ENCODE measurements at places on chromosomes 11 and 22.

- peak; percentile 45 for DNase-seq
Observed at GRCh38 chr22:30309951-30310741, 16.6 kb downstream of the TBC1D10A start.

DNA sequence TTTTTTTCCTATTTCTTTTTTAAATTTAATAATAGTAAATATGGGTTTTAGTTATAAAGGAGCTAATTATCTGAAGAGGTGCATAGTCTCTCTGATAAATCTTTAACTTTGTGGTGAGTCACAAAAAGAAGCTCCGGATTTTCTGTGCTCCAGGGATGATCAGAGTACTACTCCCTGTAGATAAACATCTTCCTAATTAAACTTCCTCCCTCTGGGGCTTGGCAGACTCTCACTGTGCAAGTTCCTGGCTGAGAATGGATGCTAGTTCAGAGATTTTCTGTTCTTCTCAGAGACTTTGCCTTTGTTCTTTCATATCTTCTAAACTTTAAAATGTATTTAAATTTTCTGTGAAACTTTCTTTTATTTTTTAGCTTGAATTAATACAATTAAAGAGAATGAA lies at the start of gene OR10G7:
TSS of gene OR10G7 (minus strand) at position 72 of the 400 bp plus-strand sequence. CDS start 2,324 bp downstream, outside the sequence.
- DNase-seq = no peak

GRCh38 chr11:70935006-70935768 lies 317.2 kb downstream of the SHANK2 start:
- no peak for DNase-seq

GRCh38 chr22:43827003-43827735 lies 15.1 kb upstream of the EFCAB6 start:
- no peak for DNase-seq

- no peak for DNase-seq
Observed at GRCh38 chr11:60855726-60856633, at the start of gene PTGDR2. Gene PTGDR2 (minus strand): TSS chr11:60855950. CDS start chr11:60853722, 2,228 bp downstream.

DNA sequence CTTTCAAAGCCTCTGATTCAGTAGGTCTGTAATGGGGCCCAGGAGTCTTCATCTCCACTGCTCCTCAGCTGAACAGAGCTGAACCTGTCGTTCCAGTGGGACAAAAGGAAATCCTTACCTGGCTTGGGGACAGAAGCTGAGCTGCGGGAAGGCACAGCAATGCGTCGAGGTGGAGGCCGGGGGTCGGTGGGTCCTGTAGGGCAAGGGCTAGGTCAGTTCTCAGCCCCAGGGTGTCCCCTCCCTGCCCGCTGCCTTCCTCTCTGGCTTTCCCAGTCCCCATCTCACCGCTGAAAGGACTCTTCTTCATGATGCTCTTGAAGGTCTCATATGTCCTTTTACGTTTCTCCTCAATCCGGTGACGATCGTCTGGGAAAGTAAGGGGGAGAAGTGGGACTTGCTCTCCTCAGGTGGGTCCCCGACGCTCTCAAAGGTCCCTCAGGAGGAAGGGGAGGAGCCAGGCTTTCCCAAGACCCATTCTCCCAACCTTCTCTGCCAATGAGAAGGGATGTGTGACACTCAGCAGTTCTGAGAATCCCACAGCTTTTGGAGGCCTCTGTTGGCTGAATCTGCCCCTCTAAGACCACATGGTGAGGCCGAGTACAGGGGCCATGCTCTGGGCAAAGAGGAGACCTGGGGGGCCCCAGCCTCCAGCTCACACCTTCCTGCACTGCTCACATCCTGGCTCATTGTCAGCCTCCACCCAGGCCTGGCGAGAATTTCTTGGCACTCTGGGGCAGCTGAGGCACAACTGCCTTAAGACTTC lies 7.0 kb downstream of the RELA start:
- DNase-seq = no peak

- DNase-seq = no peak
Observed at GRCh38 chr11:114209343-114209742, 86.9 kb upstream of the NNMT start.

DNA sequence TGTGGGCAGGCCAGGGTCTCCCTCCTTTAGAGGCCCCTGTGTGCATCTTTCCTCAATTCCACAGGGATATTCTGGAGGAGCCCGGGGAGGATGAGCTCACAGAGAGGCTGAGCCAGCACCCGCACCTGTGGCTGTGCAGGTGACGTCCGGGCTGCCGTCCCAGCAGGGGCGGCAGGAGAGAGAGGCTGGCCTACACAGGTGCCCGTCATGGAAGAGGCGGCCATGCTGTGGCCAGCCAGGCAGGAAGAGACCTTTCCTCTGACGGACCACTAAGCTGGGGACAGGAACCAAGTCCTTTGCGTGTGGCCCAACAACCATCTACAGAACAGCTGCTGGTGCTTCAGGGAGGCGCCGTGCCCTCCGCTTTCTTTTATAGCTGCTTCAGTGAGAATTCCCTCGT lies 39.1 kb downstream of the TPCN2 start:
- DNase-seq = no peak

GRCh38 chr11:34730544-34731295 lies 109.8 kb downstream of the EHF start:
- no peak for DNase-seq

- peak; percentile 18 for DNase-seq
Observed at GRCh38 chr22:21972293-21972779, 10.3 kb downstream of the TOP3B start.
